ENCODE measurements at places on chromosomes 12 and 14. TPM values are rescaled to one million over a fixed set of nuclear protein-coding genes. Genes with fewer than 3 reads are reported as not detected.

DNA sequence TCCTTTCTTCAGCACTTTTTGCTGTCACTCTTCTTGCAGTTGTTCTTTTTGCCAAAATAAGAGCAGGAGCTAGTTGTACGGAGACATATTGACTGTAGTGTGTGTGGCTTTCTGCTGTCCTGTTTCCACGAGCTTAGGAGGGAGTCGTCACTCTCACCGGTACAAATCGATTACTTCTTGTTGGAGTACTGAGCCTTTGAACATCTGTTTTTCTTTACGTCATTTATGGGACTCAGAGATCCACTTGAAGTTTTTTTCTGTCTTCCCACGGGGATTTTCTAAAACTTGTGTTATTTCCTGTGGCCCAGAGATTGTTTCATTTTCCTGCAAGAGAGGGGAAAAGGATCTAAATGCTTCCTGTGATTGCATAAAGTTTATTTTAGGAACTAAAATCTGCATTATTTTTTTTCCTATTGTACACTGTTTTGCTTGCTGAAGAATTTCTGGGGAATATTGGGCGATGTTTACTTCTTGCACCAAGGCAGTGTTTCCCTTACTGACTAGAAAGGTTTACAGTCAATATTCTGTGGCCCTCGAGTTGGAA is 199.8 kb upstream of the ARHGAP5 start:
- DNase-seq = no peak

POTEG gene
- polyA plus RNA-seq = not detected

- no peak for DNase-seq
Measured at GRCh38 chr14:69432364-69432763, 33.9 kb downstream of the SLC39A9 start.

DNA sequence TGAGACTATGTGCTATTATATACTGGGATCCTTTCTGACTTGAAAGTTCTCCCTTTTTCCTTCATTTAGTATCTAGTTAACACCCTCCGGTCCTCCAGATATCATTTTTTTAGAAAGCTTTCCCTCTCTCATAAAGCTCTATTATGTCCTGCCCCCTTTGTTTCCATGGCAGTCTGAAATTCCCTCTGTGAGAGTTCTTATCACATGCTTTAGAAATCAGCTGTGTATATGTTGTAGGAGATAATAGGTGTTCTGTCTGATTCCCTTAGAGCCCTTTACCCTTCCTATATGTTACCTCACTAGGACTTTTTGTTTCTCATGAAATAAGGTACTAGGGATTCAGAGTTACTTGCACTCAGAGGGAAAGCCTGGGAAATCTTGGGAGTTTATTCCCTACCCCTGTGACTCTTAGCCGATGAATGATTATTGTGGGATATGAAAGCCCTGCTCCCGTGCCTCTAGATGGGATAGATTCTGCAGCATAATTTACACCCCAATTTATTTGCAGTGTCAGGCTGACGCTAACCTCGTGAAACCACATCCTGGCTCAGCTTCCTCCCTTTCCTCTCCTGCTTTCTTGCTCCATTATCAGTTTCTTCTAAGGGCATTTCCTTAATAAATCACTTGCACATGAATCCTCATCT is 448.4 kb downstream of the MDGA2 start:
- DNase-seq = peak; percentile 5

GRCh38 chr12:27583981-27584380 is 60.0 kb downstream of the PPFIBP1 start:
- no peak for DNase-seq

All from right renal pelvis (tissue), 4 donors.